ENCODE measurements at places on chromosomes 4 and X.

GRCh38 chrX:13502590-13502989 is 66.8 kb upstream of the EGFL6 start:
- no peak for DNase-seq

DNA sequence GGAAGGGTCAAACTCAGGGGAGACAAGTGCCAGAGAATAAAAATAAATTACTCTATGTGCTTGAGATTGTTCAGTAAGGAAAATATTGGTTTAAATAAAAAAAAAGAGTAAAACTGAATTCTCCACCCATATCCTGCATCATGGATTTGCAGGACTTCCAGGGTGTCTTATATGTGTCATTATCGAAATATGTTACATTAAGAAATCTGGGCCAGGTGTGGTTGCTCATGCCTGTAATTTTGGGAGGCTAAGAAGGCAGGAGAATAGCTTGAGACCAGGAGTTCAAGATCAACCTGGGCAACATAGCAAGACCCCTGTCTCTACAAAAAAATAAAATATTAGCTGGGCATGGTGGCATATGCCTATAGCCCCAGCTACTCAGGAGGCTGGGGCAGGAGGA is 104.9 kb downstream of the PPP3CA start:
- no peak for DNase-seq

DNA sequence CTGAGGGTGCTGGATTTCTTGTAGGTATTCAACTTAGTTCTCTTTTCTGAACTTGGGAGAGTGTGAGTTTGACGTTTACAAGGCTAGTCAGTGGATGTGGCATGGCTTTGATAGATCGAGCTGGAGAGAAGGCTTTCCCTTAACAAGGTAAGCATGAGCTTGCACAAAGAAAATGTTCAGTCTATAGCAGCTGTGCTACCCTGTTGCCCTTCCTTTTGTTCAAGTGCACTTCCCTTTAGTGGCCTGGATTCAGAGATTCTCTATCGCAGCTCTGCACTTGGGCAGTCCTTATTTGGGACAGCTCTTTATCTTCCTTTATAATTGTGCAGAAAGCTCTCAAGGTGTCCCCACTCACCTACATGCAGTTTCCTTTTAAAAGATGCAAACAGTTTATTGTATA is 198.0 kb downstream of the ARHGAP24 start:
- no peak for DNase-seq

- DNase-seq: no peak
Observed at GRCh38 chr4:57184378-57185029, 74.3 kb upstream of the IGFBP7 start.

GRCh38 chr4:88706574-88706973 is 8.9 kb upstream of the NAP1L5 start:
- no peak for DNase-seq

GRCh38 chr4:161823450-161823849 is 340.4 kb downstream of the FSTL5 start:
- DNase-seq: no peak

GRCh38 chrX:71532078-71532752 is 689 bp upstream of the OGT start:
- DNase-seq: no peak

GRCh38 chrX:18173494-18174180 is 47.0 kb downstream of the BEND2 start:
- no peak for DNase-seq

DNA sequence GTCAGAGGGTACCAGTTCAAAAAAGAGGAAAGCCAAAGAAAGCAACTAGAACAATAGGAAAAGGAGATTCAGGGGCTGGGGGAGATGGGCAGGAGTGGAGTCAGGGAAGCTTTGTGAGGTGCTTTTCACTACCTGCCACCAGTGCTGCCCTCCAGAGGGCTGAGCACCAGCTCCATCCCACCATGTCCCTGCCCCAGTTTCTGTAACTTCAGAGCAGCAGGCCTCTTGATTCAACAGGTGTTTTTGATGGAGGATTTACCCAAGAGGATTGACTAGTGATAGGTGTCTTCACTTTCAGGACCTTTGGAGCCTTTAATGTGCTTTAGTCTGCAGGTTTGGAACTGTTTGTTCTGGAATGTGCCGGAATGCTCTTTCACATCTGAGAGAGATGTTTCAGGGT is 12.1 kb downstream of the KIT start:
- no peak for DNase-seq

DNA sequence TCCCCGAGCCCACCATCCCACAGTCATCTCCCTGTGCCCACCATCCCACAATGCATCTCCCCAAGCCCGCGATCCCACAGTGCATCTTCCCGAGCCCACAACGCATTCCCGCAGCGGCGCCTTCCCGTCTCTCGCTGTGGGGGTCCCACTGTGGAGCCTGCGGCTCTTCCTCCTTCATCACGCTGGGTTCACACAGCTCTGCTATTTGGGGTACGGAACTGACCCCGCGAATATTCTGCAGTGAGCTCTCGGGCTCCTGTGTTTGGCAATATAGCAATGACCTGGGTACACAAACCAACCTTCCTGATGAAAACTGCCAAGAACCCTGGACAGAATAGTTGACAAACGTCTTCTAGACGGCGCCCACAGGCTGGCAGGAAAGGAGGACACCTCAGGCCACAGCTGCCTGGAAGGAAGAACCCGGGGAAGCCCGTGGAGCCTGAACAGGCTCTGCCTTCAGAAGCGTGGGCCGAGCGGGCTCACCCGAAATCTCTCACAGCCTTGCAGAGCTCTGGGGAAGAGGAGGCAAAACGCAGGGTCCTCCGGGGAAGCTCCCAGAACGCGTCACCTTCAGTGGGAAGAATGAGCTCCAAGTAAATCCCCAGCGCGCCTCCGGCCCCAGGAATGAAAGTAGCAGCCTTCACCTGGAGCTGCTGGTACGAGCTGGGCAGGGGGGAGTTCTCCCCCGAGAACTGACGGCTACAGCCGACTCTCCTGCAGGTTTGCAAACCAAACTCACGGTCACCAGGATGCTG is 22.9 kb downstream of the PPP2R3B start:
- no peak for DNase-seq

DNA sequence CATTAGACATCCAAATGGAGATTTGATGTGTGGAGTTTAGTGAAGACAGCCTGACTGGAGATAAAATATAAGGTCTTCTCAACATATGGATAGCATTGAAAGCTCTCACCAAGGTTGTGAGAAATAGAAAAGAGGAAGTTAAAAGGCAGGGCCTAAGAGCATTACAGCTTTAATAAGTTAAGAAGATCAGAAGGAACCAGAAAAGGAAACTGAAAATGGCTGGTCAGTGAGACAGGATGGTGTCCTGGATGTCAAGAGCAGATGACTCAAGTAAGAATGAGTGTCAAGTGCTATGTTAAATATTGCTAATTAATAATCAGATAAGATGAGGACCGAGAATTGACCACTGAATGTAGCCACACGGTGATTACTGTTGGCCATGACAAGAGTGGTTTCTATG is 642.9 kb downstream of the STPG2 start:
- peak; percentile 0 for DNase-seq

DNA sequence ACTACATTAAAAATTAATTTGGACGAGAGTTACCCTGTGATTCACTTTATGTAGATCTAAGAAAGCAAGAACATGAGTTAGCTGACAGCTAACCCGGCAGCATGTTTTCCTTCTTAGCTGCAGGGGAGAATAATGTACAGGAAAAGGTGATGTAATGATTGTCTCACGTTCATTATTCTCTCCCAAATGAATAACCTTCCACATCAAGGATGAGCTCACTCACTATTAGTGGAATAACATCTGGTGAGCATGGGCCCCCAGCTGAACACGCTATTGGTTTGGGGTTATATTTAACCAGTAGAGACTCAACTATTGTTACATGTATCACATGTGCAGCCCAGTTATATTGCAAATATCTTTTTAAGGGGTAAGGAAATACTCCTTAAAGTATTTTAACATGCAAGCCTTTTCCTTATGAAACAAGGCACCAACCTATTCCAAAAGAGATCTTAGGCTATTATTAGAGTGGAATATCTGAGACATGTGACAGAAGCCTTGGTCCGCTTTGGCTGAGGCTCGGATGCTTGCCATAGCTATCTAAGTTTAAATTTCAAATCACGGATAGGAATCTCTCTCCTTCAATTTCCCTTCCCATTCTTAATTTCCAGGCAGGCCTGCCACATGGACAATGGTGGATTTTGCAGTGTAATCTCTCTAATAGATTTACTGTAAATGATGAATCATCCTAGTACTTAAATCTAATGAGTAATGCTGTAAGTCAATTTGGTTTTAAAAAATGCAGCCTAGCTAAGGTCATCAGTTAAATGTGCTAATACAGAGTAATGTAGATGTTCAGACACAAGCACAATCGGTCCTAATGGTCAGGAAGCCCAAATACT is 99.0 kb upstream of the OTUD4 start:
- DNase-seq: peak; percentile 15

DNA sequence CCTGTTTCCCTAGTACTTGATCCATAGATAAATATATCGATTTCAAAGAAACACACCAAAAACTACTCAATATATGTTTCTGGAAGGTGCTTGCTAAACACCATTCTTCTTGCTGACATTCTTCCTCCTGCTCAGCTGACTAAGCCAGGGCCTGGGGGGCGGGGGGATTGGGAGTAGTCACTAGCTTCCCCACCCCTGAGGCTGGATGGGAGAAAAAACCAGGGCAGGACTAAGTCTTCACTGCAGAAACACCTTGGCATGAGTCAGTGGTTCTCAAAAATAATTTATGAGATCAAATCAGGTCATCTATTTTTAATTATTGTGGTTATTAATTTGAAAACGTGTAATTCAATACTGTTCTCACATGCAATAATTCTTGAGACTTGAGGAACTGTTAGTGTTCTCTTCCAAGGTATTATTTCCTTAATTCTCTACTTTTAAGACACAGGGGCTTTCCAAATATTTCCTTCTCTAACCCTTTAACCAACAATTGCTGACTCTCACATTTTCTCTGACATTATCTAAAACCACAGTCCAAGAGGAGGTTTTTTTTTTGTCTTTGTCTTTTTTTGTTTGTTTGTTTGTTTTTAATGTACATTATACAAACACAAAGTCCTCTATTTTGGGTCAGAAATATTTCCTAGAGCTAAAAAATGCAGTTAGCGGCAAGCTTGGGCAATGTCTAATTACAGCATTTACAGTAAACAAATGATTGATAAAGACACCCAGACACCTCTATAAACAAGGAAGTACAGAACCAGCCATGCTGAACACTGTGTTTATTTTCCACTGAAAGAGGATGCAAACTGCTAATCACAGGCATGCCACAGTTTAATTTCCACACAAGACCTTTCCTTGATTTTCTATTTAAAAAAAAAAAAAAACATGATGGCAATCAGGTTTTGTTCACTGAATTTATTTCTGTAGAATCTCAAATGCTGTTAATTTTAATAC is 120.3 kb upstream of the USP9X start:
- DNase-seq: no peak

DNA sequence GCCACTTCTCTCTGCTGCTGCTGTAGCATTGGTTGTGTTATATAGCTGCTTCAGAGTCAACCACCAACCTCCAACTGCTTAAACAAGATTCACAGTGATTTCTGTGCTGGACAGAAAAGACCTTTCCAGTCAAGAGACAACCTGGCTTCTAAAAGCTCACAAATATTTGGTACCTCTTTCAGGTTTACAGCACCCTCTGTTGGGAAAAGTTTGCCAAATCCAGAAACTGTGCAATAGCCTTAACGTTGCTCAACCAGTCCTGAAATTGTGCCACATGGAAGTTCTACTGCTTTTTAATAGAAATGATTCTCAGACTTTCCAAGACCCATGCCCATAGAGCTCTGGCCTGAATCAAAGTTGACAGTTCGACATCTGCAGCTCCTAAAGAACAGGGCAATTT is 842.1 kb upstream of the HTR2C start:
- DNase-seq: no peak

- no peak for DNase-seq
Observed at GRCh38 chr4:76850010-76850441, 47.9 kb downstream of the SOWAHB start.

- DNase-seq: no peak
Observed at GRCh38 chr4:74439952-74440351, 5.0 kb upstream of the AREG start.

DNA sequence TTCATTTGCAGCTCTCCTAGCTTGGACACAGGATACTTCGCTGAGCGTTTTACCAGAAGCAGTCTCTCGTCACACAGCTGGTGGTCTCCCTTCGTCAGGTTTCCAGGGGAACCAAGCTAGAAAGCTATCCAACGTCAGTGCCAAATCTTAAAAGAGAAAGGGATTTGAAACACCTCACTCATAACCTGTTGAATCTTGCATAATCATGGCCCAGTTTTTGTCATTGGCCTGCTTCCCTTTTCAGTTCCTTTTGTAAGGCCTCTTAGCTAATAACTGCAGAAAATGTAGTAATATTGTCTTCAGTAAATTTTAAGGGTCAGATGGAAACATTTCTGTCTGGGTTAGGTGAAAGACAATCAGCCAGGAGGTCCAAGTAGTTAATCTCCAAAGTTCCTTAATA is 22.0 kb downstream of the RAB39B start:
- DNase-seq: no peak

- DNase-seq: no peak
Observed at GRCh38 chr4:66926687-66927086, 618.6 kb downstream of the CENPC start.

DNA sequence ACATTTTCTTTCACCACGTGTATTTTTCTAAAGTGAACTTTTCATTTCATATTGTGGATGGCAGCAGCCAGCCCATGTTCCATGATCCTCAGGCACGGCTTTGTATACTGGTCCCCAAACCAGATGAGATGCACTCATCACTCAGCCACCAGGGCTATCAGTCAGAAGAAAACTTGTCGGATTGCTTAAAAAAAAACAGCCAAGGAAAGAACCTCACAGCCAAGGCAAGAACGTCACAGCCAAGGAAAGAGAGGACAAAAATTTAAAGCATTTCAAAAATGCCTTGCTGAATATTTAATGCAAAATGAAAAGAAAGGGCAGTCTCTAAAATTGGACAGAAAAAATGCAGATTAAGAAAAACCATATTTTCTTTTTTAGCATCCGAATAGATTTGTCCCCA is 333.3 kb downstream of the PDGFC start:
- no peak for DNase-seq

GRCh38 chr4:78845472-78845871 is 69.3 kb downstream of the BMP2K start:
- DNase-seq: peak; percentile 7

- no peak for DNase-seq
Observed at GRCh38 chrX:106612393-106612763, 600 bp downstream of the RADX start.

DNA sequence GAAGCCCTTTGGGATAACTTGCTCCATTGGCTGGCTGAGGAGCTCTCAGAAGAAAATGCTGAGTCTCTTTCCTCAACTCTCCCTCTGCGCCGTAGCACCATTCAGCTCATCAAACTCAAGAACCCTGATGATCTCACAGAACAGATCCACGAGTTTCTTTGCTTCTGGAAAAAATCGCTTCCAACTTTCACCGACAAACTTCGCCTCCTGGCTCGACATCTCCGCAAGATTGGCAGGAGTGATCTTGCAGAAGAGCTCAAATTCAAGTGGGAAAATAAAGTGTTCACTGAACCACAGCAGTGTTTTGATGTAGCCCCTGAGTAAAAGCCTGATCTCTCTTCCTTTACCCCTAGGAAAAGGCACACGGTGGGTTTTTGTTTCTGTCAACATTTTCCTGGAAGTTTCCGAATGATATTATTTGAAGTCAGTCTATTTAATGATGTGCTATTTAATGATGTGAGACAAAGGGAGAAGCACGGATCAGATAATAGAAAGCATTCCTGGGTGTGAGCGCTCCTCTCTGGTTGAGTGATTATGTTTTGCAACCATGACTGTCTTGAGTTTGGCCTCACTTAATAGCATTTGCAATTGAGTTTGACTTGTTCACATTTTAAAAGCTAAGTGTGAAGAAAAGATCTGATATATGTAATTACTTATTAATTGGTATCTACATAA is 62.2 kb downstream of the DTHD1 start:
- no peak for DNase-seq
